ENCODE measurements at places on chromosomes 2 and 18.

DNA sequence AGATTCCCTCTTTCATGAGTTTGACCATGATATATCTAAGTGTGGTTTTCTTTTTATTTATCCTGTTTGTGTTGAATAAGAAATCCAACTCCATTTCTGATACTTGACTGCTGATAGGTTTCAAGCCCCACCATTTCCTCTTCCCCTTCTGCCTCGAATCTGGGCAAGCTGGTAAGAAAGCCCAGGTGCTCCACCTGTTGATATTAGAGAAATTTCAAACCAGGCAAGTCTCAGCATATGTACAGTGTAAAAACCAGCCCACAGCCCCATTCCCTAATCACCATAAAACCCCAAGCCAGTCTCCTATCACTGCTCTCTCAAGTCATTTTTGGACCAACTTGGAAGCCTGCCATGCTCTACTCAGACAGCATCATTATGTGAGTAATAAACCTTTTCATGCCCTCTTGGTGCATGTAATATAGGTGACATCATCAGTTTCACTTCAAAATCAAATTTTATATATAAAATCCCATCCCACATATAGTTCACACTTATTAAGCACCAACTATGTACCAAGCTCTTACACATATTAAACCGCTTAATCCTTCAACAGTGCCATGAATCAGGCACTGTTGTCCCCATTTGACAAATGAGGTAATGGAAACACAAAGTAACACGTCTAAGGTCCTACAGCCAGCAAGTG lies 46.6 kb downstream of the SMAD2 start:
- DNase-seq = no peak

DNA sequence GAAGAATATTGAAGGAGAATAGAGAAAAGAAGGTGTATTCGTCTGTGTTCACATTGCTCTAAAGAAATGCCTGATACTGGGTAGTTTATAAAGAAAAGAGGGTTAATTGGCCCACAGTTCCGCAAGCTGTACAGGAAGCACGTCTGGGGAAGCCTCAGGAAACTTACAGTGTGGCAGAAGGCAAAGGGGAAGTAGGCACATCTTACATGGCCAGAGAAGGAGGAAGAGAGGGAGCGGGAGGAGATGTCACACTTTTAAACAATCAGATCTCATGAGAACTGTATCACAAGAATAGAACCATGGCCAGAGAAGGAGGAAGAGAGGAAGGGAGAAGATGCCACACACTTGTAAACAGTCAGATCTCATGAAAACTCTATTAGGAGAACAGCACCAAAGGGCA lies 159.6 kb upstream of the TPO start:
- no peak for DNase-seq

GRCh38 chr2:15391751-15392150 lies 169.4 kb downstream of the NBAS start:
- no peak for DNase-seq

DNA sequence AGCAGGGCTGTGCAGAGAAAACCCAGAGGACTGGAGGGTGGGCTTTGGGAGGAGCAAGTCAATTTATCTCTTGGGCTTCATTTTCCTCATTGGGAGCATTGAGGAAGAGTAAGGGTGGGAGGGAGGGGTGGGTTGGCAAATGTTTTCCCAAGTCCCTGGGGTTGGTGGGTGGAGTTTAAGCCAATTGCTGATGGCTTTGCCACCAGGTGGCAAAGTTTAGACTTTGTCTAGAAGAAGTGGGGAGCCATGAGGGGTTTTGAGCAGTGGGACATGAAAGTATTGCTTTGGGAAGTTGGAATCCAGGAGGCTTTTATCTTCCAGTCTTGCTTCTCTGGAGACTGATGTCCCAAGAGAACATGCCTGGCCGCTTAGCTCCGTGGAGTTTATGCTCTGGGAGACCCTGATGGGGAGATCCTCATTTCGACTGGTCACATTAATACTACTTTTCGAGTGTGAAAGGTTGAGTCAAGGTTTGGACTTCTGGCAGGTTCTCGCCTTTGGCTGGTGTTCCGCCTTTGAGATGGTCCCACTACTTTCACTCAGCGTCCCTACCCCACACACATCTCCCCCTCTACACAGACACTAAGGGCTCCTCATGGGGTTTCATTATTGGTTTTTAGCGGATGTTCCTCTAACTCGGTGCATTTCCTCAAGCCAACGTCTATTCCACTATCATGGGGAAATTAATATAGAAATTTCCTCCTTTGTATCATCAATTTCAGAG lies 126.7 kb downstream of the PRKCE start:
- no peak for DNase-seq

DNA sequence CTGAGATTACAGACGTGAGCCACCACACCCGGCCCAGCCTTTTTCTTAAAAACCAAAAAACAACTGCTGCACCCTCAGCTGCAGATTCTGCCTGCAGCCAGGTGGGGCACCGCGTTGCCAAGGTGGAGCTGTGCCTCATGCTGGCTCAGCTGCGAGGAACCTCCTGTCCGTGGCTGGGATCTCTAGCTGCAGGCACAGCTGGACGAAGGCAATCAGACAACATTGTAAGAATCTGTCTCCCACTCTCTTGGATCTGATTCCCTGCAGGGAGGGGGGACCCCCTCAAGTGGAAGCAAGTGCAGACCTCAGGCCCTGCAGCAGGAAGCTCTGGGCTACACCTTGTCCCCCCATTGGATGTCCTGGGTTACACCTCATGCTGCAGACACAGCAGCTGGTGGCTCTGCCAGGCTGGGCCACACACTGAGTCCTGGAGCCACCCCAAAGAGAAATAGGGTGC lies 24.1 kb downstream of the CIDEA start:
- DNase-seq = no peak

DNA sequence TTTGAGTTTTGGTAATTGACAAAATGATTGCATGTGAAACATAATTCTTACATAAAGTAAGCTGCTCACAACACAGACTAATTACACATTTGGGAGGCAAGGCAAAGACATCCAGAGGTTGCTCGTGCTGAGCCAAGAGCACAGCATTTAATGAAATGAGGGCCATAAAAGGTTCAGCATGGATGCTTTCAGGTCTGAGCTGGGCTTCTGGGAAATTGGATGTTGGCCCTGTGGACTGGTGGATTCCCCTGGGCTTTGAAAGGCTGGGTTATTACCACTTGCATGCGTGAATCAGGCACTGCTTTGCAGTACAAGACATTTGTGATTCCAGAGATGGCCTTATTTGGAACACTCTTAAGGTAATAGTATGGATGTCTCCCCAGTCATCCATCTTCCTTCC lies 533.5 kb upstream of the NRP2 start:
- no peak for DNase-seq

- no peak for DNase-seq
Measured at GRCh38 chr18:50310080-50310479, 22.6 kb upstream of the CXXC1 start.

- DNase-seq = no peak
Measured at GRCh38 chr2:65557616-65558573, 125.5 kb upstream of the SPRED2 start.

GRCh38 chr2:20227894-20228505 lies 3.1 kb upstream of the SDC1 start:
- no peak for DNase-seq

DNA sequence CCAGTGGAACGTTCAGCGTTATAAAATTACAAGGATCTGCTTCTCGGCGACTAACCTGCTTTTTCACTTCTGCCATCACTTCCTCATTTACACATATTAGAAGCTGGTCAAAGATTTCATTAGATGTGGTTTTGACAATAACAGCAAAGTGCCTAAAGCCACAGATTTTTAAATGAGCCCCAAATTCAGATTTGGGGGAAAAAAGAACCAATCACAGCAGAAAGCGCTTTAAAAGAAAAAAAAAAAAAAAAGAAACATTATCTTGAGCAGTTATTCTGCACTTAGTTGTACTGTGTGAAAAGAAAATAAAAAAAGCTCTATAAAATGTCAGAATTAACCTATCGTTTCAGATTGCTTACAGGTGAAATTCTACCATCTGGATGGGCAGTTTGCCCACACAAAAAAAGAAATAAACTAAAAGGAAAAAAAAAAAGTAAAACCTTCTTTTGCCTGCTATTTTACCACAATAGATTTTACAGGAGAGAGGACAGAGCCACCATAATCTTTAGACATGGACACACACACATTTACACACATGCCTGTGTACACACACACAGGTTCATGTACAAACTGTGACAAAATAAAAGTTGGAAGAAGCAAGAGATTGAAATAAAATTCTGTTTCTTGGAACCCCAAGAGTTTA lies 167.2 kb downstream of the TCF4 start:
- no peak for DNase-seq

DNA sequence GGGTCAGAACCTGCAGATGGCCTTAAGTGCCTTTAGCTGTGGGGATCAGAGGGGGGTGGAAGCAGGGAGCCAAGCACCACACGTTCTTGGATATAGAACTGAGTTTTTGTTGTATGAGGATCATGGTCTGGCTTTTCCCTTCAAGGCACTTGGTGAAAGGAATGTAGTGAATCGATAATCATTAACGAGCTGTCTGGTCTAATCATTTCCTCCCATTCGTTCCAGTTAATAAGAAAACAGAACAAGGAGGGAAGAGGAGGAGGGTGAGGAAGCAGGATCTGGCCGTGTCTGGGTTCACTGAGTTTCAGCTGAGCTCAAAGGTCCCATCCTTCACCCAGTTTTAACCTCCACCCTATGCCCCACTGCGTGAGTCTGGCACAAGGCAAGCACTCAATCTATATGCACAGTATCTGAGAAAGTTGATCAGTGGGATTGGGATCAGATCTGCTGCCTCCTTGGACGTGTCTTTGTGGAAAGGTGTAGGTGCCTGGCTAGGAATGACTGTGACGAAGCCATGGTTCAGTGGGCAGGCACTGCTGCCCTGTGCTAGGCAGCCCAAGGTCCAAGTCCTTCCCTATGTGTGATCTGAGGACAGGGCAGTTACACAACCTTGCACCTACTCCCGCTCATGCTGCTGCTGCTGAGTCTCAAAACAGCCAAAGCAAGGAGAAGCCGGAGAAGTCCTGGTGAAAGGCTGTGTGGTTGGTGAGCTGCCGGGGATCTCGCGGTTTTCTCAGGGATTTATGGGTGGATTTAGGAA lies 54.8 kb downstream of the GALNT14 start:
- no peak for DNase-seq

DNA sequence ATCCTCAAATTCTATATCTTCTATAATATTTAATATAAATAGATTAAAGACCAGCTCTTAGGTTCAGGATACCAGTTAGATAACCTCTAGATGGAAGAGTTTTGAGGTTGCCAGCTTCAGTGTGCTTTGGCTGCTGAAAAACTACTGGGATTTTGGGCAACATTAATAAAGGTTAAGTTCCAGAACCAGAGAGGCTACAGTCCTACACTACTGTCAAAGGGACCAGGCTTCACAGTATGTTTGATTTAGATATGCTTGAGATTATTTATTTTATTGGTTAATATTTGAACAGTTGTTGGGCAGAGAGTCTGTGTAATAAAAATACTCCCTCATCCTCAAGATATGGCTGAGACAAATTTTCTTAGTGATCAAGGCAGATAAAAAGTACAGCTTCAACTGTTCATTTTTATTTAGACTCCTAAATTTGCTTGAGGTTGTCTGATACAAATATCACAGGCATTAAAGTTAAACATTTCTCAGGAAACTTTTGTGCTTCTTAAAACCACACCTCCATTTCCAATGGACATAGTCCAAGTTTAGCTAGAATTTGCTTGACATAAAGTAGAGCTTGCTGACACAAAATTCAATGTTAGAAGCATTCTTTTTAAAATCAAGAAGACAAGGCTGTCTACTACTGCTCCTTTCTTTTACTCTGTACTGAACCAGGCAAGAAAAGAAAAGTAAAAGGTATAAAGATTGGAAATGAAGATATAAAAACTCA lies 19.7 kb upstream of the TMEM17 start:
- DNase-seq = no peak

DNA sequence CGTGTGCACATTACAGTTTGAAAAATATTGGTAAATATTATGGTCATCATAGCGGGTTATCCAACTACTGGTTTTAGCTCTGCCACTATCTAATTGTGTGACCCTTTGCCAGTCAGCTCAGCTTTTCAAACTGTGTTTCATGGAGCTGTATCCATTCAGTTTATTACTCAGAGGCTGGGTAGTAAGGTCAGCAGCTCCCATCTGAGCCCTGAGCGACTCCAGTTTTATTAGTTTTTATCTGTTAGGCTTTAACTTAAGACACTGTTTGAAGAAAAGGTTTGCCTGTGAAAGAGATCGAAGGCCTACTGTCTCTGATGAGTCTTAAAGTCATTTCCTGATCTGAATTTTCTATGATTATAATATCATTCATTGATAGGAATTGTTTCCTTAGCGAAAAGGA lies 76.3 kb downstream of the DPP10 start:
- no peak for DNase-seq

DNA sequence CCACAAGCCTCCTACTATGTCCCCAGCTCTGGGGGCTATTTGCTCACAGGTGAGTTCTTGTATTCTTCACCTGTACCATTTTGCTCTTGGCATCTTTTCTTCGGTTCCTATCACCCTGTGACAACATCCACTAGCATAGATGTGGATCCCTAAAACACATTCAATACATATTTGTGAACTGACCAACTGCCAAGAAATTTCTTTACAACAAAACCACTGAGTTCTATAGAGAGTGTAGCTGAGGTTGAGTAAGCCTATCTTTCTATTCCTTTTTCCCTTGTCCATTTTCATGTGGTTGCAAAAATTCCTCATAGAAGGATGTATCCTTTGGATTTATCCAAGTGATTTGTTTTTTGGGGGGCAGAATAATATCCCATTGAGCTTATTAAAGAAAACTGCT lies 192.7 kb upstream of the ITGA4 start:
- no peak for DNase-seq

GRCh38 chr2:110829413-110830146 lies 97.2 kb downstream of the ACOXL start:
- DNase-seq = no peak

GRCh38 chr18:77481541-77481940 lies 231.9 kb downstream of the GALR1 start:
- DNase-seq = no peak

- no peak for DNase-seq
Measured at GRCh38 chr2:47262657-47263056, 107.5 kb upstream of the STPG4 start.

DNA sequence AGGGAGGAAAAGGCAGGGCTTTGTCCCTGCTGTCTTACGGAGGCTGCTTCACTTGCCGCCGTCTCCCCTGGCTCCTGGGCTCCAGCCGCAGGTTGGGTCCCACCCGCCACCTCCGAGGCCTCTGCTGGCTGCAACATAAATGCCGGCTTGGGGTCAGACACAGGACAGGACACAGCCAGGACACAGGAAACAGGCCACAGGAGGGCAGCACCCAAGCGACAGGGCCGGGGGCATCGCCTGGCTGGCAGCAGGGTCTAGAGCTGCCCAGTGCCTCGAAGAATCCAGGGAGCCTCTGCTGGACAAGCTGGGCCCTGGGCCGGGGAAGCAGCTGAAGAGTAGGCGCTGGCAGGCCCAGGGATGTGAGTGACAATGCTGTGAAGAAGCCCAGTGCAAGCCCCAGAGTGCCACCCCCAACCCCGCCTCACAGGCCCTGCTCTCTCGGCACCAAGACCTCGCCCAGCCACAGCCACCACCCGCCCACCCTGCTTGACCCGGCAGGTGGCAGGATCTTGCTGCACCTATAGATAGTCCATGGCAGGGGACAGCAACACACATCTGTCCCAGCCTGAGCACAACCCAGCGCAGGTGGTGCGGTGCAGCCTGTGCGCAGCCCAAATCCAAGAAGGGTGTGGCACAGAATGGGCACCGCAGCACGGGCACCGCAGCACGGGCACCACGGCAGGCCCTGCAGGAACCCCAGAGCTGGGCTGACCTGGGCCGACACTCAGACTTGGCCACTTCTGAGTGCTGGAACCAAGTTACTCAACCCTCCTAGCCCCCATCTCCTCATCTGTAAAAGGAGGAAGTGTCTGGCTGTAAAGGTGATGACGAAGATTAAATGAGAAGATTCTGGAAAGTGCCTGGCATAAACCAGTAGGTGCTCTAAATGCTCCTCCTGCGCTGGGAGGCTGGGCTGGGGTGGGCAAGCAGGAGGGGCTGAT lies 55.6 kb downstream of the BIN1 start:
- no peak for DNase-seq
